Esophagus mucosa (tissue), 1 donor: ENCODE measurements at places on chromosomes 3 and 15. TPM values are rescaled to one million over a fixed set of nuclear protein-coding genes. Genes with fewer than 3 reads are reported as not detected.

DNA sequence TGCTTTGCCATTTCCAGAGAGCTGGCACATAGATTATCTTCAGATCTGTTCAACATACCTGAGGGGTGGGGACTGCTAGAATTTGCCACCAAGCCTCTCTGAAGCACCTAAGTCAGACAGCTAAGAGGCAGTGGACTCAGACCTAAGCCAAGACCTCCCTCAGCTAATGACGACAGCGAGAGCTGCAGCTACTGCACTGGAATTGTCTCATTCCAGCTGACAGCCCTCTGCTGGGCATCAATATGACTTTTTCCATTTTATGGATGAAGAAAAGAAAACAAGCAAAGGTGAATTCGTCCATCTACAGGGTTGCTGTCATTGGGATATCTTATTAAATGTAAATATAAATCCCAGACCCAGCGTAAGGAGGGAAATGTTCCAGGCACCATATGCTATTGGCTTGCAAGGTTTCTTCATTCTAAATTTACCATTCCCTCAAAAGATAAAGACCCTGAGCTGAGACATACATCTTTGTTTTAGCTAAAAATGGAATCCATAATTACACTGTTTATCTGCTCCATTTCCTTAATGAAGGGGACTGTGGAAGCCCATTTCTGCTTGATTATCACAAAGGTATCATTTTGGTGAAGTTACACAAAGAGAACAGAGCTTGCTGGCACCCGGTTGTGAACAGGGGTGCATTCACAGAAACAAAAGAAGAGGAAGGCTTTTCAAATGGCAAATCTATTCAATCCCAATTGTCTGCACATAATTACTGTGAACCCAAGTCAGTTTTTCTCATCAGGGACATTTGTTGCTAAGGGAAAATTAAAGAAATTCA, 85.5 kb upstream of the LRTM1 start:
- ATAC-seq, result no peak

DNA sequence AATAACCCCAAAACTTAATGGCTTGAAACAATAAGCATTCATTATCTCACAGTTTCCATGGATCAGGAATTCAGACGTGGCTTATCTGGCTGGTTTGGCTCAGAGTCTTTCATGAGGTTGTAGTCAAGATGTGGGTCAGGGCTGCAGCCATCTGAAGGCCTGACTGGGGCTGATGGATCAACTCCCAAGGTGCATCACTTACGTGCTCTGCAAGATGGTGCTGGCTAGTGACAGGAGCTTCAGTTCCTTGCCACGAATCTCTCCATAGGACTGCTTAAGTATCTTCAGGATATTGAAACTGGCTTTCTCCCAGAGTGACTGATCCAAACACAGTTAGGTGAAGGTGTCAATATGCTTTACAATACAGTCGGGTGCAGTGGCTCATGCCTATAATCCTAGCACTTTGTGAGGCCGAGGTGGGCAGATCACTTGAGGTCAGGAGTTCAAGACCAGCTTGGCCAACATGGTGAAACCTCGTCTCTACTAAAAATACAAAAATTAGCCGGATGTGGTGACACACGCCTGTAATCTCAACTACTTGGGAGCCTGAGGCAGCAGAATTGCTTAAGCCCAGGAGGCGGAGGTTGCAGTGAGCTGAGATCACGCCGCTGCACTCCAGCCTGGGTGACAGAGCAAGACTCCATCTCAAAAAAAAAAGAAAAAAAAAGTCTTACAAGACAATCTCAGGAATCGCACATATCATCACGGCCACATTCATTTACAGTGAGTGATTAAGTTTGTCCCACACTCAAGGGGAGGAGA, 28.5 kb upstream of the PTPRG start:
- no peak for ATAC-seq

DNA sequence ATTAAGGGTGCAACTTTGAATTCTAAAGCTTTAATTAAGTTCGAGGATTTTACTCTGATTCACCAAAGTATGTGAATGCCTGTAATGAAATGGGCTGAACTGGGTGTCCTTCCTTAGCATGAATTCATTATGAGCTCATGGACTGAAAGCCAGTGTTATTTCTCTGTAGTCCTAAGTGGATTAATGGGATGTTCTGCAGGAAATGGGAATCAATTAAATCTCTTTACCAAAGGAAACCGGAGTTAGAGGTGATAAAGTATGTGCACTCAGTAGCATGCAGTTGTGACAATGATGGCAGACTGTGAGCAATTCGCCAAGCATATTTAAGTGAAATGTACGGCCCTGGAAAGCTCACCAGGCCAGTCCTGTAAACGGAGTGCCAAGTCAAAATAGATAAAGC, 138.7 kb downstream of the CHL1 start:
- no peak for ATAC-seq

DNA sequence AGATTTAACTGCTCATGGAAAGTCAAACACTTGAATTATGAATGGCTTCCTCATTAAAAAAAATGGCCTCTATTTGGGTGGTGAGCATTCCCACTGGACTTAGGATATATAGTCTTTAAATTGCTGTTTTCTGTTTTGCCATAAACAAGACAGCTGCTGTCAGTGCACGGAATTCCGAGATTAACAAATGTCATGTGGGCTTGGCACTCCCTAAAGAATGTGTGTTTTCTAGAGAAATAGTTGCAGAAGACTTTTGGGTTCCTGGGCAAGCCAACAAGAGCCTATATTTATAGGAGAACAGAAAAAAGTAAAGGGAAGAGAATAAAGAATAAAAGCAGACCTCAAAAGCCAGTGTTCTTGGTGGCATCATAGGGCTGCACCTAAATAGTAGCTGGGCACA, 13.6 kb upstream of the TFG start:
- no peak for ATAC-seq

GRCh38 chr15:40379853-40380252, 2.7 kb upstream of the KNSTRN start:
- ATAC-seq, result peak; percentile 83

DNA sequence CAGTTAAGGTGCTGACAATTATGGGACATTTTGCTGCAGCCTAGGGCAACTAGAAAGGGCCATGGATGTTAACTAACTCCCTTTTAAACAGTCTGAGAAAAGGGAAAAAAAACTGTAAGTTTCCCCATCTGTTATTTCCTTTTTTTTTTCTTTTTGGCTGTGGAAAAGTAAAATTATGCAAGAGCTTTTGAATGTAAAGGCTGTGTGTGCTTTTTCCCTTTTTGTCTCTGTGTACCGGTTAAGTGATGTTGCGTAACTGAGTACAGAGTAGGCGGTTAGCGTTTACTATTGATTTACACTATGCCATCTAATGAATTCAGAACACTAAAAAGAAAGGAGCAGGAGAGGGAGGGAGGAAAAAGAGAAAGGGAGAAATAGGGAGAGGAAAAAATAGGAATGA, 403.6 kb downstream of the TIGIT start:
- no peak for ATAC-seq

DNA sequence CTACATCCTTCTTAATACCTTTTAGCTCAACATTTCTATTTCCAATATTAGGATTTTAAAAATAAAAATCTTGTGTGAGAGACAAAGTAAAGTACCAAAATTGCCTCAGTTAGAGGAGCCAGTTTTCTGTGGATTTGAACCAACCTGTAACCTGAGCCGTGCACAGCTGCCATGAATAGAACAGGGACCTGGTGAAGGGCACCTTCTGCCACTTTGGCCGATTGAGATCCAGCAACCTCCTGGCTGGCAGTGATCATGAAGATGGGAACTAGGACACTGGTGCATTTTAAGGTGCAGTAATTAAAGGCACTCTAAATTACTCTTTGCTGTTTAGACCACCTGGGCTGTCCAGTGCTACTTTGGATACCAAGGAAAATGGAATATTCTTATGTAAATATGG, 34.3 kb upstream of the TRAK1 start:
- no peak for ATAC-seq

- ATAC-seq, result no peak
Observed at GRCh38 chr15:72426753-72427152, 28.6 kb downstream of the TMEM202 start.

- ATAC-seq, result no peak
Observed at GRCh38 chr3:52843108-52843865, 8.5 kb upstream of the MUSTN1 start.

DNA sequence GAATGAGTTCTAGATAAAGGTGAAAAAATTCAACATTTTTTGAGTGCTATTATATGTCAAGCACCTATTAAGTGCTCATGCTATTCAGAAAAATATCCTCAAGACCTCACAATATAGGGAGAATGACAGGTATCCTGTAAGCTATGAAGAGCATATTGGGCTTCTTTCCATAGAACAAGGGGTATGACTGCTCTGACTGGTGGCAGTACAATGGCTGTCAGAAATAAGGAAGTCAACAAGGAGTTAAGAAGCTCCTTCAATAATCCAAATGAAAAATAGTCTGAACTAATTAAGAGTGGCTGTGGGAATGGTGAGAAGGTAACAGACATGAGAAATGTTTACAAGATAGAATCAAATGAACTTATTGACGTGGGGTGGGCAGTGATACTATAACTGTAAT, 24.7 kb downstream of the NPTN start:
- no peak for ATAC-seq

DNA sequence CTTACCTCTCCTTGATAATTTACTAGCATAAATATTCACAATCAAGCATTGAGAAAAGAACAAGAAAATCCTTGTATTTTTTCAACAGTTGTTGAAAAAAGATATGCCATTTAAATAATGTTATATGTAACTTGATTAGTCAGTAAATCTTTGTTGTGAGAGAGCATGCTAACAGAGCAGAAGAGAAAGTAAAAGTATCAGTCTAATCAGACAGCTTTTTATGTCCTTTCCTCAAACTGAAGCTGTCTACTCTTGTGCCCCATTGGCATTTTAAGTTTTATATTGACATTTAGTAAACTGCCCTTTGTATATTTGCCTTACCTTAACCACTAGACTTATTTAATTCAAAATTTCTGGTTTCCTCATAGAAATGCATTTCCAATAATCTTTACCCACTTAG, 668.7 kb downstream of the OTOL1 start:
- ATAC-seq, result no peak

DNA sequence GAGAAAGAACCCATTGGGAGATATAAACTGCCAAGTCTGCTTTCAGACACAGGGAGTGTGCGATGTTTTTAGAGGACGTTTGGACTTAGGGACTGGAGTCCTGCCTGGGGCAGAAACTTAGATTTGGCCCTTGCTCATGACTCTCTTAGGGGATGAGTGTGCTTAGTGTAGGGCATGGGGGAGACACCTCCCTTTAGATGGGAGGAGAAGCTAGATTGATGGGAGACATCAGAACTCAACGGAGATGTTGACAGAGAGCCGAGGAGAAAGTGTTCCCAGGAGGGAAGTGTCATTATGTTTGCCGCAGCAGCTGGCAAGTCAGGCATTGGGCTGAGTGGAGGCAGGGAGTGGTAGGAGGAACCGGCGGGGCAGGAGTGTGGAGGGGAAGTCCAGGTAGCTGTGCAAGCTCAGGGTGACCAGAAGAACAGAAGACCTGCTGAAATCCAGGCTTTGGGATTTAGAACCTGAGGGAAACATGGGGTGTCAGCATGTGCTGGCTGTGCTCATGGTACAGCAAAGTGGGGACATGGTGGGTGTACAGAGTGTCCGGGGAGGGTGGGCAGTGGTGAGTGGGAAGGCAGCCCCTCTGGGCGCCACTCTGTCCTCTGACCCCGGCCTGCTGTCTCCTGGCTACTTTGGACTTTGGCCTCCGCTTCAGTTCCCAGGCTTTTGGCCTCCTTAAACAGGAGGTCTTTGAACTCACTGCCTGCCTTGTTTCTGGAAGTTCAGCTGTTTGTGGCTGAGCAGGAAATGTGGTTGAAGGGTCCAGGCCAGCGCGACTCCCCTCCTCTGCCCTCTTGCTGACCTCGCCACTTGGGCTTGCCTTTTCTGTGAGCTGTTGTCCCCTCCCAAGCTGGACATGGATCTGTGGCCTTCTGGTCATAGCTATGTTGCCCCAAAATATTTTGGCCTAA, 324.0 kb upstream of the LRRFIP2 start:
- no peak for ATAC-seq

- ATAC-seq, result no peak
Observed at GRCh38 chr3:54476891-54477290, 354.5 kb downstream of the CACNA2D3 start.

GRCh38 chr3:89577637-89578530, 470.5 kb downstream of the EPHA3 start:
- ATAC-seq, result no peak

- peak; percentile 96 for ATAC-seq
Observed at GRCh38 chr3:101703169-101703568, 16.7 kb upstream of the RPL24 start.

DNA sequence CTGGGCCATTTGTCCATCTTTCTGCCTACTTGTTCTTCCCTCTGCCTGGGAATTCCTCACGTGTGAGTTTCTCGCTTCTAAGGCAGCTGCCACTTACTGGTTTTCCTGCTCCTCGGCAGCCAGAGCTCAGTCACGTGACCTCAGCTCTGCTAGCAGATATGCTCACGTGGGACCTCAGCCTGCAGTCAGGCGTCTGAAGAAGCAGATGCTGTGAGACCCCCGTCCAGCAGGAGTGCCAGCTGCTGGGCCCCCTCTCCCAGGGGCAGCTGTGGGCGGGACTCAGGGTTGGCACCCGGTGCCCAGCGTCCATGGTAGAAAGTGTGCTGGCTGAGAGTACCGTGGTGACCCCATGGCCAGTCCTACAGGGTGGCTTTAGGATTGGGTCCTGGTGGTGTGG, 161.3 kb upstream of the TLE3 start:
- no peak for ATAC-seq

DNA sequence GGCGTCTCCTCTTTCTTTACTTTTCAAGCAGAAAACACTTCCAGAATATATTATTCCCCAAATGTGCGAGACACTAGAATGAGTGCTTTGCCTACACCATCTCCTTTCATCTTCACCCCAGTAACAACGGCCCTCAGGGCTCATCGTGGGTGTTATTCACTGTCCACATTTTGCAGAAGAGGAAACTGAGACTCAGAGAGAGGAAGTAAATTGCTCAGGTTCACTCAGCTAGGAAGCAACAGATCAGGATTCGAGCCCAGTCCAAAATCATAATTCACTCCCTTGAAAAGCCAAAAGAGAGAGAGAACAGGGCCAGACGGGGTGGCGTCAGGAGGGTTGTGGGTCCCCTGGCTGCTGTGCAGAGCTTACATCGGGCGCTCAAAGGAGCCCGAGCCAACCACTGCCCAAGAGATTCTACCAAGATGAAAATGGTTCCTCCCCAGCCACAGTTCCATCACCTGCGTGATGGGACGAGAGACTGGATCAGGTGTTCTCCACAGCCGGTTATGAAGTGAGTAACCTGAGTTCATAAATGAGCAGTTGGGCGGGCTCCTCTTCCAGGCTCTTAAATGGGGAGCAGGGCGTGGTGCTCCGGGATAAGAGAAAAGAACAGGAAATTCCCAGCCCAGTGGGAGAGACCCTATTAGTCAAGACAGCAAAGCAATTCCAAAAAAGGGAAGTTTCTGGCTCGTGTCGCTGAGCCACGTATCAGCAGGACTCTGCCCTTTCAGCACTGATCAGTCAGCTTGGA, 48.6 kb upstream of the FLNB start:
- peak; percentile 82 for ATAC-seq

- peak; percentile 41 for ATAC-seq
Observed at GRCh38 chr3:133561679-133562078, 11.8 kb upstream of the CDV3 start.

The MORC1 gene
- not detected for total RNA-seq

The GHSR gene
- total RNA-seq, result not detected

The OXTR gene
- total RNA-seq, result 0.16 TPM

The KIF23 gene
- 16.0 TPM for total RNA-seq

The SERINC4 gene
- total RNA-seq, result 0.36 TPM

The POPDC2 gene
- total RNA-seq, result 0.60 TPM

The SKOR1 gene
- 0.08 TPM for total RNA-seq

The KCNAB1 gene
- total RNA-seq, result 0.56 TPM

The CRYGS gene
- total RNA-seq, result 1.2 TPM

The ISLR2 gene
- total RNA-seq, result 0.16 TPM

The EFCC1 gene
- total RNA-seq, result 0.20 TPM

The SCAANT1 gene
- total RNA-seq, result not detected

The NR2F2 gene
- 6.9 TPM for total RNA-seq
